ENCODE measurements at places on chromosomes 12 and 14.

GRCh38 chr12:50322206-50322605 is 38.9 kb upstream of the LIMA1 start:
- DNase-seq, result no peak

- no peak for DNase-seq
Measured at GRCh38 chr12:29104516-29104915, 44.6 kb upstream of the FAR2 start.

- peak; percentile 75 for DNase-seq
Measured at GRCh38 chr14:71591929-71592328, 340.3 kb upstream of the RGS6 start.

- no peak for DNase-seq
Measured at GRCh38 chr12:131836714-131837397, 8.7 kb downstream of the MMP17 start.

GRCh38 chr14:47223656-47224055 is 451.7 kb downstream of the MDGA2 start:
- no peak for DNase-seq

DNA sequence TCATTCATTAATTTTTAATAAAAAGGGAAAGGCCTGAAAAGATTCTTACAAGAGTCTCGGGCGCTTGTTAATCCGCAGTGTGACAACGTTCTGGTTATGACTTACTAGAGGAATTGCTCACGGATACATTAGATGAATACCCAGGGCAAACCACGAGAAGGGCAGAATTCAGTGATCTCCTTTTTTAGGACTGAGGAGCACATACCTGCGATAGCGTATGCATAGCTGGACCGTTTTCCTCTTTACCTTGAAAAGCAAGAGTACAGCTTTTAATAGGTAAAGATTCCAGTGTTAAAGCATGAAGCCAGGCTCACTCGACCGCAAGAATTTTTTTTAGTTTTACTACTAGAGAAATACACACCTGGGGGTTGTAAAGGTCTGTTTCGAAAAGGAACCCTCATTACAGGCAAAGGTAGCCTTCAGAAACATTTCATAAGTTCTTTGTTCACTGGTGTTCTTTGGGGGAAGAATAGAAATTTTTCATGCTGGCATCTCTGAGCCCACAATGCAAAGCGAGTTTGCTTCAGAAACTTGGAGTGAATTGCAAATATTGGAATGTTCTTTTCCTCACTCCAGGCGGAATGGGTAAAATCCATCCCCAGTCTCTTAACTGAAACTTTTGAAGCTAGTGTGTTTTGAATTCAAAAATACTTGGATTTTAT is 953 bp downstream of the MAPK1IP1L start:
- peak; percentile 29 for DNase-seq

GRCh38 chr12:57872362-57872761 is 25.8 kb upstream of the CTDSP2 start:
- DNase-seq, result no peak

DNA sequence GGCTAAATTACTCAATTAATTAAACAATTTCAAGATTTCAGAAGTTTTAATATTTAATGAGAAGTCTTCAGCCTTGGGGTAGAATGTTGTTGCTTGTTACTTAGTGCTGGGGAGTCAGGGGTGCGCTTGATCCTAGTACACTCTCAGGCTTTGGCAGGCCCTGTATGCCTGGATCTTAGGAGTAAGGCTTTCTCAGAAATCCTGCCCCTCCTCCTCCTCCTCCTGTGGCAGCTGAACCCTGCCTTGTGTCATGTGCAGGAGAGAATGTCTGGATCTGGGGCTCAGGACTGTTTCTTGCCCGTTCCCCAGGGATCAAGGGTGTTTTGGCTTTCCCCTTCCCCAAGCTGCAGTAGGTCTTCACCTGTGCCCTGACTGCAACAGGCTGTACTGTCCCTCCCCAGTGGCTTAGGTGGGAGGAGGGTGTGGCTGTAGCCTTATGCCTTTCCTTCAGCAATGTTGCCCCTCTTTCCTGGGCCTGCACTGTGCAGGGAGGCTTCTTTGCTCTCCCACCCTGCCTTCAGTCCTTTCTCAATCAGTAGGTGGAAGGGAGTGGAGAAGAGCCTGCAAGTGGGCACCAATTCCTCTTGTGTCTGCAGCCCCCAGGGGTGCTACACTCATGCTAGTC is 108.2 kb downstream of the SLC38A6 start:
- DNase-seq, result no peak

GRCh38 chr14:22221508-22221907 is 367.5 kb downstream of the DAD1 start:
- peak; percentile 45 for DNase-seq

- no peak for DNase-seq
Measured at GRCh38 chr12:78149459-78149858, 318.8 kb downstream of the NAV3 start.

DNA sequence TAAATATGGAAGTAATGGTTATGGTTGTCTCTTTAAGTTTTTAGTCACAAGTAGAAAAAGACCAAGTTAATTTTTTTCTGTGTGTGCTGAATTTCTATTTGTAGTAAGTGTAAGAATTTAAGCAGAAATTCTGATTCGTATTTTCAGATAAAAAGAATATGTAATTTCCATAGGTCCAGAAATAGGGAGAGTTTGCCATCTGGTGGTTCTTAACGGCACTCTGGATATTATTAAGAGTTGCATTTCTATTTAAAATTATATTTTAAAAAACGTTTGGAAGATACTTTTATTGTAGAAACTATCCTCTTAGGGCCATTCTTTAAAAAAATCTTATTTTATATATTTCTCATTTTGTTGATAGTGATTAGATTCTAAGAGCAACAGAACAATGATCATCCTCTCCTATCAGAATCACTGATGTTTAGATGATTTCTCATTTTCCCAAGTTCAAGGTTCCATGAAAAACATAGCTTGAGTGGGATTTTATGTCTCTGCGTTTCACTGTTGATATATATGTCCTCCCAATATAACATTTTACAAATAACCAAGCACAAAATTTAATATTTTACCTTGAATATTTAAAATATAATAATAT is 88.3 kb downstream of the LRRK2 start:
- DNase-seq, result peak; percentile 13

- DNase-seq, result no peak
Measured at GRCh38 chr14:105091517-105092170, 26.4 kb upstream of the GPR132 start.

- no peak for DNase-seq
Measured at GRCh38 chr12:100672075-100672592, 98.7 kb downstream of the GAS2L3 start.

DNA sequence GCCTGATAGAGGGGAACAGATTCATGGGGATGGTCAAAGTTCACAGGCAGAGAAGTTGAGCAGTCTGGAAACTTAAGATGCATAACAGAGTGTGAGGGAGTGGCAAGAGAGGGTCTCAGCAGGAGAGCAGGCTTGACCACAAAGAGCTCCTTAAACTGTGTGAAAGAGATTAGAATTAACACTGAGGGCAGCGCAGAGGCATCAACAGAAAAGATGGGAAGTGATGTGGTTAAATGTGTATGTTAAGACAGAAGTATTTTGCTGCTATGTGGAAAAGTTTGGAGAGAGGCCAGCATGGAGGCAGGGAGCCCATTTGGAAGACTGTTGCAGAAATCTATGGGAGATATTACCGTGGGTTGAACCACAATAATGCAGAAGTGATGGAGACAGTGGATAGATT is 122.7 kb upstream of the LMNTD1 start:
- DNase-seq, result peak; percentile 85

DNA sequence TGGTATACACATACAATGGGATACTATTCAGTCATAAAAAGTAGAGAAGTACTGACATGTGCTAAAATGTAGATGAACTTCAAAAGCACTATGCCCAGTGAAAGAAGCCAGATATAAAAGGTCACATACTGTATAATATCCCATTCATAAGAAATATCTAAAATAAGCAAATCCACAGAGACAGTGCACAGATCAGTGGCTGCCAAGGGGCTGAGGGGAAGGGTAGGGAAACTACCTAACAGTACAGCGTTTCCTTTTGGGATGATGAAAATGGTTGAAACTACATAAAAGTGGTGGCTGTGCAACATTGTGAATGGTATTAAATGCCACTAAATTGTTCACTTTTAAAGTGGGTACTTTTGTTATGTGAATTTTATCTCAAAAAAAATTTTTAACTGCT is 11.9 kb downstream of the EAPP start:
- DNase-seq, result no peak

- DNase-seq, result no peak
Measured at GRCh38 chr14:59633486-59633885, 56.9 kb upstream of the CCDC175 start.

- DNase-seq, result peak; percentile 2
Measured at GRCh38 chr14:81172353-81172752, 48.4 kb downstream of the GTF2A1 start.

GRCh38 chr12:46617167-46617566 is 208.6 kb downstream of the SLC38A4 start:
- peak; percentile 28 for DNase-seq

DNA sequence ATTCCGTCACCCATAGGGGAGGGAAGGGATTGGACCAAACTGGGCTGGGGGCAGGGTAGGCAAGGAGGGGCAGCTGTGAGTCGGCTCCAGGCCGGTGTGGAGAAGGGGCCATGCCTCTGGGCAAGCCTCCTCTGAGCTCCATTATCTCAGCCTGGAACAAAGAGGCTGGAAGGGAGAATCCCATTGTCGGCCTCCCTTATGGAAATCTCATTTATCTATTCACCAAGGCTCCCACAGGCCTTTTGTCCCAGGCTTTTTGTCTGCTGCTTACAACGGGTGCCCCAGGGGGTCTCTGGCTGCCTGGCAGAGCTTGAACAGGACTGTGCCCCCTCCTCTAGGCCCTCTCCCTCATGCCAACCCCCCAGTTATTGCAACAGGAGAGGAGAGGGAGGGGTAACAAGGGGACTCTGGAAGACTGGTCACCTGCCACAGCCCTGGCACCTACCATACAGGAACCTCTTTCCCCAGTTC is 19.5 kb downstream of the FIGNL2 start:
- no peak for DNase-seq

DNA sequence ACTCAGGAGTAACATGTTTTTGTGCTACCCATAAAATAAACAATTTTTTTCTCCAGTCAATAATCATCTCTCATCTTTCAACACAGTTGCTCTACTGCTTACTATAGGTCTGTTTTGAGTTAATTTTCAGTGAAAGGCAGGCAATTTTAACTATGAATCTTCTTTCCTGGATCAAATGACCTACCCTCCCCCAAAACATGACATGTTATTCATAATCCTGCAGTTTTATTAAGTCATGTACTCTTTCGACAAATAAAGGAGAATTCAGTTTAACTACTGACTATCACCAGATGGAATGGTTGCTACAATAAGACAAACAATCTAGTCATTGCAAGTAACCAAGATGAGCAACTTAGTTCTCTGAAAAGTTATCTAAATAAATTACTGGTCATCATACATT is 106.0 kb upstream of the FAR2 start:
- DNase-seq, result peak; percentile 79
